ENCODE measurements at places on chromosomes 6 and 20.

DNA sequence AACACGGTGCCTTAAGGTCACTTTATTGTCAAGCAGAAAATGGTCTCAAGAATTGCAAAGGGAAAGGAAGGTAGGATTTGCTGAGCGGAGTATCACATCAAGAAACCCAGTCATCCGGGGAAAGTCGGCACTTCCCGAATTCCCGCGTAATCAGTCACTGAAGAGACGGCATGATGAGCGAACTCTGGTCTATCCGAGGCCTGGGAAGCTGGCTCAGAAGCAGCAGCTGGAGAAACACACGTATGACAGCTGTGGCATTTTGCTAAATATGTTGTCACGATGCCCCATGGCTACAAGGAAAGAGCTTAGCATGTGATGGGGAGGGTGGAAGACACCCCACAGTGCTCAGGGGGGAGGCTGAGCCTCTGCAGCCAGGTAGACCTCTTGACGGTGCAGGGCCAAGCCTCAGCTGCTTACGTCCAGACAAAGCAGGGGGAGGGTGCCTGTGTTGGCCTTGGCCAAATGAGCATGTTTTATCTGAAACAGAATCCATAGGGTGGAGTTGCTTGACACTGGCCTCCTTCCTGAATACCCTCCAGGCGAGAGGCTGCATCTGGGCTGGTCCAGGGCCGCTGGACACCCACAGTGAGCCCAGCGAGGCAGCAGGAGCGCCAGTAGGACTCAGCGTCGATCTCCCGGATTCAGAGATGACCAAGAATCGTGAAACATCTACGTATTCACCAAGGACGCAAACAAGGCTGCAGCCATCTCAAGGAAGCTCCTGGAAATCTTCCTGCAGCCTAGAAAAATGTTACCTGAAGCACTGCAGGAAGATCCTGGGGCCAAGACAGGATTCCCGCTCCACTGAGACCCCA, 118.8 kb upstream of the AFDN start:
- no peak for DNase-seq

- DNase-seq, result peak; percentile 22
These were observed 58.4 kb downstream of the GJA10 start for GRCh38 chr6:89952686-89953085.

DNA sequence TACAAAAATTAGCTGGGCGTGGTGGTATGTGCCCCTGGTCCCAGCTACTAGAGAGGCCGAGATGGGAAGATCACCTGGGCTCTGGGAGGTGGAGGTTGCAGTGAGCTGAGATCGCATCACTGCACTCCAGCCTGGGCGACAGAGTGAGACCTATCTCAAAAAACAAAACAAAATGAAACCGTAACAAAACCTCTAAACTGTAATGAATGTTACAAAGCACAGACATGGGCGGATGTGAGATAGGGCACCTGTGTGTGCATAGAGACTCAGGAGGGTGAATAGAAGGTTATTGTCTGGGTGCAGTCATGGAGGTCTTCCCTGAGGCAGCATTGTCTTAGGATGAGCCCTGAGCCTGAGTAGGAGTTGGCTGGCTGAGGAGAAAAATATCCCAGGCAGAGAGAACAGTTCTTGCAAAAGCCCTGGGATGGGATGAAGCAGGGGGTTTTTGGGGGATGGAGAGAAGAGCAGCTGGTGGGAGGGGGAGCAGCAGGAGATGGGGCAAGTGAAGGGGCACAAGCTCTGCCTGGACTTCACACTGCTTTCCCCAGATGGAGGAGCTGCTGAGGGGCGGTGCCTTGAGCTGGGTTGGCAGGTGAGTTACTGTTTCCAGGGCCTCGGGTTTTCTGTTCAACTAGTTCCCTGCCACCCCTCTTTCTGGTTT, 5.2 kb downstream of the BCAS4 start:
- peak; percentile 81 for DNase-seq

GRCh38 chr6:125363039-125363823, 61.5 kb upstream of the HDDC2 start:
- DNase-seq, result no peak

DNA sequence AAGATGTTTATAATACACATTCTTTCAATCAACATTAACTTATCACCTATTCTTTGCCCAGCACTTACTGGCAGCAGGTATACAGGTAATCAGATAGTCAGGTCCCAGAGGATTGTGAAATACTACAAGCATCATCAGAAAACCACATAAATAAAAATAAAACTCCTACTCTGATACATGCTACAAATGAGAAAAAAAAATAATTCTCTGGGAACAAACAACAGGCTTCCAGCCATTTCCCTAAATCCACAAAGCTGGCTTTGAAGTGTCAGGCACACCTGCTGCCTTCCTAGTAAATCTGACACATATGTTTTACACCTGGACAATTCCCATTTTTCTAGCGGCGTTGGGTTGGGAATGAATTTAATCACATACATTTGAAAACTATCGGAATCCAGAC, 384.5 kb upstream of the CDH4 start:
- no peak for DNase-seq

DNA sequence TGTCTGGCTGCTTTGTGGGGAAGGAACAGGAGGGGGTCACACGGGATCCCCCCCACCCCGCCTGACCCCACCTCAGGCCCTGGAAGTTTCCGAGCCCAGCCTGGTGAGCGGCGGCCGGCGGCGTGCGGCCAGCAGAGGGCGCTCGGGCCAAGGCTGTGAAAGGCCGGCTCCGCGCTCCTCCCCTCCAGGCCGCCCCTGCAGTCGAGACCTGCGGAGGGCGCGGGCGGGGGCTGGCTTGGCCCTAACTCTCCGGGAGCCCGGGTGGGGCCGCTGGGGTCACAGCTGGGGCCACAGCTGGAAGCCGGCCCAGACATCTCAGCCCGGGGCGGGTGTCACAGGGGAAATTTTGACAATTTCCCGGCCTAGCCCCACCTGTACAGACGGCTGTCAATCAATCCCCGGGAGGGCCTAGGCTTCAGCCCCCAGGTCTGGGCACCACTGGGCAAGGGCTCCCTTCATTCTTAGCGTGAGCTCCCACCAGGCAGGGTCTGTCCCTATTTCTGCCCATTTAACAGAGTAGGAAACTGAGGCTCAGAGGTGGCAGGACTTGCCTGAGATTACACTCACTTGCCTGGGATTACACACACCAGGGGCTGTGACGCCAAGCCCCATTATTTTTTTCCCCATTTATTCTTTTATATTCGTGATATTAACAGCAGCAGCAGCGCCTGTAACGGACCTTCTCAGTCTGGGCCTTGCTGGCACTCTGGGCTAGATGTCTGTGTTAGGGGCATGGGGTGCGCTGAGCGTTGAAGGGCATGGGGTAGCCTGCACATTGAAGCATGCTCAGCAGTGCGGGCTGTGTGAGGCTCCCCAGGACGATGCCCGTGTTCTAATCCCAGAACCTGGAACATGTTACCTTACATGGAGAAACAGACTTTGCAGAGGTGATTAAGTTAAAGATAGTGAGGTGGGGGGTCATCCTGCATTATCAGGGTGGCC, 23.0 kb downstream of the ZBP1 start:
- DNase-seq, result peak; percentile 72

GRCh38 chr6:138429761-138430160, 25.7 kb downstream of the HEBP2 start:
- no peak for DNase-seq

GRCh38 chr6:90008908-90009501, 114.7 kb downstream of the GJA10 start:
- DNase-seq, result no peak

DNA sequence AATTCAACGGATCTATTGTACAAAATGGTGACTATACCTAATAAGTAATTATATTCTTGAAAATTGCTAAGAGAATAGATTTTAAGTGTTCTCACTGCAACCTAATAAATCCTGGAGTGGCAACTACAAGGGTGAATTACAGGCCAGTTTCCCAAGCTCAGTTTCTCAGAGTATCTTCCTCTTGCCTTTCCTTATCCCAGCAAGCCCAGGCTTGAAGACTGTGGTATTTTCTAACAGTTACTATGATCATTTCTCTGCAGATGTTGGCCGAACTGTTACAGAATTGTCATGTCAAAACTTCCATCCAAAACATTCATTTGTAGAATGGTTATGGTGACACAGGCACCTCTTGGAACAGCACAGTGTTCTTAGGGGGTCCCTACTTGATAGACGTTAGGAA, 138.1 kb upstream of the PTCHD4 start:
- no peak for DNase-seq

- no peak for DNase-seq
These were observed 186.1 kb downstream of the TASP1 start for GRCh38 chr20:13452470-13453124.

DNA sequence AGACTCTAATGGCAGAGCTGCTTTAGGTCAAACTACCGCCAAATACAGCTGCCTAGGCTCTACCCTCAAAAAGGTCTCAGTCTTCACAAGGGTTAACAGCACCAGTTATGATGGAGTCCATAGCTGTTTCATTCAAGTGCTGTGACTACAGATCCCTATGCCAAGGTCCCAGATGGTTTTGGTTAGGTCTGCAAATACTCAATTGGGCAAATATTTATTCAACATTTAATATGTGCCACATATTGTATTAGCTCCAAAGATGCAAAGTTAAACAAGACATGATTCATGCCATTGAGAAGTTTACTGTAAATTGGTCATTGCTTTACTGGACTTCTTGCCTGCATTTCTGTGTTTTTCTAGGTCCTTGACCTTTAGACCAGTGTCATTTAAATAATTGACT, 55.8 kb upstream of the TFAP2D start:
- DNase-seq, result no peak

DNA sequence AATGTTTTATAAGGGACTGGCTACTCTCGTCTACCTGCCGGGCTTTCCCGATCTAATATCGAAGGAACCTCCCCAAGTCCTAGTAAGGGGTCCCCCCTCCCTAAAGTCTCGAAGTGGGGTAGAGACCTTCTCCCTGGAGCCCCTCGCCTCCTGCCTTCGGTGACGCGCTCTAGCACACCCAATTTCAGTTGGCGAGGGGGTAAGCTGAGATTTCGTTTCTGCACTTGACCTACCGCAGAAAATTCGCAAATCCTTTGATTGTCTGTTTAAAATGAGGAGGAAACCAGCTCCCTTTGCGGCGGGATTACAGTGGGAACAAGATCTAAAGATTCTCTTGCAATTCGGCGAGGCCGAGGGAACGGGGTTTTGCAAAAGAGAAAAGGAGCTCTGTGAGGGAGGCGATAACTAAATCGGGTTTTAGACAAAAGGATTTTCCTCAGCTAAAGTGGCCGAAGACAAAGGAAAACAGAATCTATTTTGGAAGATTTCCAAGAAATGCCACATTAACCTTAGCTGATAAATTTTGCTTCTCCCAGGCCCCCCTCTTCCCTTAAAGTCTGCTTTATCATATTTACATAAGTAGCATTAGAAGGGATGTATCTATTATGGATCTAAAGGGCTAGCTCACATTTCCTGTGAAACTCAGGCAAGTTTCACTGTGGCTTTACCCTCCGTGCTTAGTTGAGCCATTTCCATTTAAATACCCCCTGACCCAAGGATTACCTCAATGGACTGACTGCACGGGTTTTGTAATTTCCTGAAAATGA, 8.4 kb downstream of the SIM1 start:
- no peak for DNase-seq

DNA sequence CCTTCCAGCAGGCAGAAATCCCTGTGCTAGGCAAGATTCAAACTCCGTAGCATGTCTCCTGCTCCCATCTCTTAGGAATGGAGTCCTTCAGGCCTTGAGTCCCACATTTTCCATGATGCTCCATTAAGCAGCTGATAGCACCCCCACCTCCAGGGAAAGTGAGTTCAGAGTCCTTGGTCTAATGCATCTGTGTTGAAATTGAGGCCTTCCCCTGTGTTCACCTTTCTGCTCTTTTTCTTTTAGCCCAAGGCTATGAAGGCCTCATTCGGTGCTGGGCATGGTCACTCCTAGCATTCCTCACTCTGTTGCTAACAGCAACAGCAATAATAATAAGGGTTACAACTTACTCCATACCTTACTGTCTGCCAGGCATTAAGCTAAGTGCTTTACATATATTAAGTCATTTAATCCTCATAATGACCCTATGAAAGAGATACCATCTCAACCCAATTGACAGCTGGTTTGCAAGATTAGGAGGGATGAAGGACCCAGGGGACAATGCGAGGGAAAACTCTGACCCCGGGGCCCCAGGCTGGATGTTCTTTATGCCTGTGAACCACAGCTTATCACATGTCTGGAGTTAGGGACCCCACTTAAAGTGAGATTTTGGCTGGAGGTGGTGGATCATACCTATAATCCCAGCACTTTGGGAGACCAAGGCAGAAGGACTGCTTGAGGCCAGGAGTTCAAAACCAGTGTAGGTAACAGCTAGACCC, 17.5 kb upstream of the PANK2 start:
- DNase-seq, result no peak

GRCh38 chr20:46694484-46694883, 5.2 kb upstream of the TP53RK start:
- peak; percentile 61 for DNase-seq

DNA sequence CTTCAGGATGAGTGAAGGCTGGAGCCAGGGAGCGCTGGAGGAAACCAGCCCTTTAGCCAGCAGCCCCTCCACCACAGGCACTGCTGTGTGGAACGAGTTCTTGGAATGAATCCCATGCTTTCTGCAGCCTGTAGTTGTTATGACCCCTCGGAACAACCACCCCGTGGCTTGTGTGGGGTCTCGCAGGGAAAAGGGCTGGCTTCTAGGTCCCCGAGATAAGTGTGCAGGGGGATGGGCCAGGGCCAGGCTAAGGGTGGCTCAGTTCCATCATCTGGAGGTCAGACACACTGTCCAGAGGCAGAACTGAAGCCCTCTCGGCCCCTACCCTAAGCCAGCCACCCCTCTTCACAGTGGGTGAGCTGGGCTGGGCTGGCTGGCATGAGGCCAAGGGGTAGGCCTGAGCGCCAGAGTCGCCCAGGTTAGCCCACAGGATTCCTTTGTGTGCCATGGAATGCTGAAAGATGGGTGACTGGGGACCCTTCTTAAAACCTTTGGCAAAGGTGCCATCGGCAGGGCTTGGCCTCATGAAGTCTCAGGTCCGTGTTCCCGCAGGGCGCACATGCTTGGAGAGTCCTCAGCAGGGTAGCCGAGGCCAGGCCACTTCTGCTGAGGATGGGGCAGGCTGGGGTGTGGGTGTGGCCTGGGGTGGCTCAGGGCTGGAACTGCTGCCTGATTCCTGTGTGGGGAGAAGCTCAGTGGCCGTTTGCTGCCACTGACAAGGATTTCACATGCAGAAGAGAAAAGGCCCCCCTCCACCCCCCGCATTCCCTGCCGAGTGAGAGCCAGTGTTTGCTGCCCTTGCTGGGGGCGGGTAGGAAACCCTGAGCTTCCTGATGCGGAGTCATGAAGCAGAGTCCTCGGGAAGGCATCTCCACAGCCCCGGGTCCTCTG, 24.6 kb downstream of the SPATA2 start:
- no peak for DNase-seq

DNA sequence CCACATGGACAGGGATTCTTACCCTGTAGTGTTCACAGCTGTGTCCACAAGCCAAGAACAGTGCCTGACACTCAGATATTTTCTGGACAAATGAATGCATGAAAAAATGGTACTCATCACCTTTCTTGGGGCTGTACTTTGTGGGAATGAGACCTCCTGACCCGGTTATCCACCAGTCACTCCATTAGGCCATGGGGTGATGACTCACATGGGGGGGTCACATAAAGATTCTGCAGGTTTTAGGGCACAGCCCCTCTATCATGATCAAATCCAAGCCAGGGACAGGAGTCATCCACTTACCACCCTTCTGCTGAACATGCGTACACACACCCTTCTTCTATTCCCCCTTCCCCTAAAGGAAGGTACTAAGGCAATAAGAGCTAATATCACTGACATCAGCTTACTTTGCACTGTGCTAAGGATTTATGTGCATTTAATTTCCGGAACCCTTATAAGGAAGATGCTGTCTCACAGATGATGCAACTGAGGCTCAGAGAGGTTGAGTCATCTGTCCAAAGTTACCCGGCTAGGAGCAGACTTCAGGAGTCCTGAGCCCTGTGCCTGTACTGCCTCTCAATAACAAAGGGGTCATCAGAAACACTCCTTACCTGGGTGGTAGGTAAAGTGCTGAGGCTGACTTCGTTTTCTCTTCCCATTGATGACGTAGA, 107.8 kb downstream of the NFATC2 start:
- DNase-seq, result no peak

Data from GM12865 (cell line).